Endodermal cell (in vitro differentiated cells): ENCODE measurements at places on chromosomes 7 and 10. TPM values are rescaled to one million over a fixed set of nuclear protein-coding genes. Genes with fewer than 3 reads are reported as not detected.

DNA sequence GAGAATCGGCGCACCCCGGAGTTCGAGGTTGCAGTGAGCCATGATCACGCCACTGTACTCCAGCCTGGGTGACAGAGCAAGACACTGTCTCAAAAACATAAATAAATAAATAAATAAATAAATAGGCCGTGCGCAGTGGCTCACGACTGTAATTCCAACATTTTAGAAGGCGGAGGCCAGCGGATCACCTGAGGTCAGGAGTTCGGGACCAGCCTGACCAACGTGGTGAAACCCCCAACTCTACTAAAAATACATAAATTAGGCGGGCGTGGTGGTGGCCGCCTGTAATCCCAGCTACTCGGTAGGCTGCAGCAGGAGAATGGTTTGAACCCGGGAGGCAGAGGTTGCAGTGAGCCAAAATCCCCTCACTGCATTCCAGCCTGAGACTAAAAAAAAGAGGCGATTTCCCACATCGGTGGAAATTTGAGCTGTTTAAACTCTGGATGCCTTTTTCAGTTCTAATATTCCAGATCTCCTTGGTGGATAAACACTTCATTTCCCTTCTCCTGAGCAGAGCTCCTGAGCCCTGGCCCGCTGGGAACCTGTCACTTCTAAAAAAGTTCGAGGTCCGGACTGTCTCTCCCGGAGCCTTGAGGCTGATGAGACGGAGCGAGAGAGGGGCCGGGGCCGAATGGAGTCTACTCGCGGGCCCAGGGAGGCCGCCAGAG, 2.0 kb upstream of the NFKB2 start:
- H3K4me1 ChIP-seq: peaks cover 7% of the 10 kb centered on the region
- no peak for DNase-seq
- peak overlapping the region; percentile 89 for H3K4me3 ChIP-seq

Gene CARD11
- total RNA-seq: 10.8 and 14.8 TPM in 2 replicates

DNA sequence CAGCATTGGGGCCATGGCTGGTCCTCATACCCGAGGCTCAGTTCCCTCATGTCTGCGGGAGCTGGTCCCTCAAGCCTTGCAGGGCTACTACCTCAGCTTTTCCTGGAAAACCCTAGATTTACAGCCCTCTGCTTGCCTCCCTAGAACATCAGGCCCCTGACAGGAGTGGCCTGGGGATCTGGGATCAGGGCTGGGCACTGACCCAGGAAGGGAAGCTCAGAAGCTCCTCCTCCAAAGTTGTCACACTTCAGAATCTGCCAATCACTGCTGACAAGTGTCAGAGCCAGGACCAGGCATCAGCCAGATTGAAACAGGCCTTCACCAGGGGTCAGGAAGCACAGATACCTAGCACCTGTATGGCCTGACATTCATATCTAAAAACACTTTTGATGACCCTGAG, 115.2 kb downstream of the GRID1 start:
- no peaks in the 10 kb centered on the region for H3K27me3 ChIP-seq
- H3K4me3 ChIP-seq: no peak overlapping the region
- no peak for DNase-seq
- H3K36me3 ChIP-seq: no peaks in the 10 kb centered on the region
- H3K27ac ChIP-seq: no peak overlapping the region

- no peaks in the 10 kb centered on the region for H3K27me3 ChIP-seq
- DNase-seq: no peak
- H3K4me3 ChIP-seq: no peak overlapping the region
- no peak overlapping the region for H3K27ac ChIP-seq
- peaks cover 13% of the 10 kb centered on the region for H3K36me3 ChIP-seq
- H3K4me1 ChIP-seq: peaks cover under 1% of the 10 kb centered on the region
Observed at GRCh38 chr7:2817456-2817855, 26.7 kb downstream of the GNA12 start.

GRCh38 chr7:81112731-81113130, 193.9 kb upstream of the SEMA3C start:
- no peaks in the 10 kb centered on the region for H3K36me3 ChIP-seq
- H3K4me1 ChIP-seq: peaks cover 4% of the 10 kb centered on the region
- no peak for DNase-seq
- H3K27ac ChIP-seq: no peak overlapping the region
- no peak overlapping the region for H3K4me3 ChIP-seq

Gene HSPA12A
- 9.0 and 13.9 TPM in 2 replicates for total RNA-seq

Gene CHST15
- total RNA-seq: 11.7 and 14.9 TPM in 2 replicates

Gene TLX1
- not detected in 2 replicates for total RNA-seq

GRCh38 chr7:29527505-29528108, 36.0 kb upstream of the PRR15 start:
- DNase-seq: no peak
- H3K36me3 ChIP-seq: no peaks in the 10 kb centered on the region
- no peak overlapping the region for H3K4me3 ChIP-seq
- no peak overlapping the region for H3K27ac ChIP-seq
- no peaks in the 10 kb centered on the region for H3K4me1 ChIP-seq

Gene ELN
- 1.3 to 1.6 TPM (median 1.4 TPM) in 3 replicates for total RNA-seq

GRCh38 chr7:985915-986741, 3.1 kb downstream of the CYP2W1 start:
- no peak for DNase-seq
- no peaks in the 10 kb centered on the region for H3K36me3 ChIP-seq
- H3K4me3 ChIP-seq: no peak overlapping the region
- H3K27me3 ChIP-seq: no peaks in the 10 kb centered on the region
- no peaks in the 10 kb centered on the region for H3K4me1 ChIP-seq
- H3K27ac ChIP-seq: no peak overlapping the region

Gene CYREN
- 59.6 and 60.6 TPM in 2 replicates for total RNA-seq

GRCh38 chr10:98642281-98642680, 195.5 kb upstream of the HPS1 start:
- H3K36me3 ChIP-seq: no peaks in the 10 kb centered on the region
- H3K4me3 ChIP-seq: no peak overlapping the region
- no peaks in the 10 kb centered on the region for H3K27me3 ChIP-seq
- H3K27ac ChIP-seq: no peak overlapping the region

- no peak overlapping the region for H3K27ac ChIP-seq
- no peak for DNase-seq
- H3K36me3 ChIP-seq: no peaks in the 10 kb centered on the region
Observed at GRCh38 chr10:13939391-13939790, 352.6 kb downstream of the PRPF18 start.

- no peak overlapping the region for H3K4me3 ChIP-seq
- no peaks in the 10 kb centered on the region for H3K4me1 ChIP-seq
- DNase-seq: no peak
- no peaks in the 10 kb centered on the region for H3K27me3 ChIP-seq
- H3K36me3 ChIP-seq: no peaks in the 10 kb centered on the region
Observed at GRCh38 chr7:101705331-101705730, 76.2 kb upstream of the MYL10 start.

DNA sequence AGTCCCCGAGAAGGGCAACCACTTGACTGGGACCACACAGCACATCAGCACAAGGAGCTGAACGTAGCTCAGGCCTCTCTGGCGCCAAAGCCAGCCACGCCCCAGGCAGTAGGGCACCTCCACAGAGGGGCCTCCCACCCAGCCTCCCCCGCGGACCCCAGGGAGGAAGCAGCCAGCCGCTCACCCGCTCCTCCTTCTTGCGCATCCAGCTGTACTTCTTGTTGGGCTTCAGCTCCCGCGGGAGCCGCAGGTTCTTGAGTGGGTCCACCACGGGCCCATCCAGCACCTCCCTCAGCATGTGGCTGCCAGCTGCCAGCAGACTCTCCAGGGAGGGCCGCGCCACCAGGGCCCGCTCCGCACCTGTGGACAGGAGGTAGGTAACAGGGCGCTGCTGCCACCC, 61.2 kb downstream of the TNRC18 start:
- no peaks in the 10 kb centered on the region for H3K4me1 ChIP-seq
- H3K36me3 ChIP-seq: peaks cover 76% of the 10 kb centered on the region
- H3K27me3 ChIP-seq: no peaks in the 10 kb centered on the region
- DNase-seq: no peak

Gene LIPF
- not detected in 3 replicates for total RNA-seq

DNA sequence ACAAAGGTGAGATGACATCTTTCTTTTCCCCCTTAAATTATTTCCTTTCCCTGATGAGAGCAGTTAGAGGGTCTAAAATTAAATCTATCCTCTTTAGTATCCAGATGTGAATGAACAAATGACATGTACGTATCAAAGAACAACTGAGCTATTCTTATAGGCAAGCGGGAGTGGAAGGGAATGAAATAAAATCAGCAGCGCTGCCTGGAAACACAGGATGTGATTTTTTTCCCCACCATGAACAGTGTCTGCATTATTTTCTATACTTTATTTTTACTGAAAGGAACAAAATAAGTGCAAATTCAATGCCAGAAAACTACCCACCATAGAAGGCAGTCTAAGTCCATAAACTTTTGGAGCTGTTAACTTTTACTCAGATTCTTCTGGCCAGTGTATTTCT, 40.6 kb downstream of the SLC26A4 start:
- H3K4me1 ChIP-seq: no peaks in the 10 kb centered on the region
- no peaks in the 10 kb centered on the region for H3K36me3 ChIP-seq
- H3K27me3 ChIP-seq: peaks cover 11% of the 10 kb centered on the region
- H3K4me3 ChIP-seq: no peak overlapping the region
- DNase-seq: no peak

- H3K4me3 ChIP-seq: no peak overlapping the region
- H3K36me3 ChIP-seq: no peaks in the 10 kb centered on the region
- H3K27me3 ChIP-seq: no peaks in the 10 kb centered on the region
- DNase-seq: peak; percentile 65
- peaks cover 7% of the 10 kb centered on the region for H3K4me1 ChIP-seq
Observed at GRCh38 chr10:113616244-113617074, 47.4 kb downstream of the NRAP start.

DNA sequence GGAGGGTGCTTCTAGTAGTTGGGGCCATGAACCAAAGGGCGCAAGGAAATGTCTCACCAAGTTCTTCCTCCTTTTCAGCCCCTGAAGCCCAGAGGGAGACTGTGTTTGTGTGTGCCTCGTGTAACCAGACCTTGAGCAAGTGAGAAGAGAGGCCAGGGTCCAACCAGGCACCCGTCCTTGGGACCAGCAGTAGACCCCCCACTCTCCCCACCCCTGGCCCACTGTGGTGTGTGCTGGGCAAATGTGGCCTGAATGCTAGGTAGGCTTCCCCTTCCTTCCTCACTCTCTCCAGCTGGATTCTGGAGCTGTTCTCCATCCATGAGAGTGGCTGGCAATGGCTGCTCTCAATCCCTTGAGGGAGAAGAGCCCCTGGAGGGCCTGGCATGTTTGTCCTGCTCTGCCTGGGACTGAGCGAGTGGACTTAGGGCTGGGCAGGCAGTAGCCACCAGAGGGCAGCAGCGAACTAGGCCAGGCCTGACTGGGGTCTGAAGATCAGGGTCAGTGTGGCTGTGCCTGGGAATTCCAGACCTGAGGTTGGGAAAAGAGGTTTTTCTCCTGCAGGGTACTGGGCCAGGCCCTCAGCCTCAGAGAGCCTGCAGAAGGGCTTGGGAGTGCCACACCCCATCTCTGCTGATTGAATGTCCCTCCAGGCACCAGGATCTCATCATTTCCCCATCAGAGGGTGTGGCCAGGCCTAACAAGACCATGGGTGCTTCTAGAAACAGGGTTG, 12.5 kb downstream of the SFRP5 start:
- no peak overlapping the region for H3K27ac ChIP-seq
- DNase-seq: peak; percentile 97
- H3K4me3 ChIP-seq: no peak overlapping the region
- peaks cover 56% of the 10 kb centered on the region for H3K36me3 ChIP-seq
- H3K27me3 ChIP-seq: no peaks in the 10 kb centered on the region

Gene AFAP1L2
- 2.2 and 2.9 TPM in 2 replicates for total RNA-seq

Gene CYP3A4
- 0.11 TPM in 1 of 2 replicates, not detected in the other for total RNA-seq

GRCh38 chr7:150410680-150411346, 31.7 kb downstream of the ZNF775 start:
- H3K36me3 ChIP-seq: no peaks in the 10 kb centered on the region
- no peak overlapping the region for H3K4me3 ChIP-seq
- no peaks in the 10 kb centered on the region for H3K27me3 ChIP-seq

GRCh38 chr7:5552123-5552522, 128.5 kb upstream of the TNRC18 start:
- H3K4me3 ChIP-seq: no peak overlapping the region
- no peak for DNase-seq
- H3K36me3 ChIP-seq: no peaks in the 10 kb centered on the region
- no peaks in the 10 kb centered on the region for H3K27me3 ChIP-seq

- H3K4me3 ChIP-seq: no peak overlapping the region
- no peak for DNase-seq
- H3K4me1 ChIP-seq: no peaks in the 10 kb centered on the region
- no peaks in the 10 kb centered on the region for H3K27me3 ChIP-seq
- H3K36me3 ChIP-seq: no peaks in the 10 kb centered on the region
- H3K27ac ChIP-seq: no peak overlapping the region
Observed at GRCh38 chr10:81136261-81136660, 598.6 kb downstream of the SH2D4B start.

GRCh38 chr7:102244601-102245000, 42.1 kb upstream of the SH2B2 start:
- H3K27ac ChIP-seq: no peak overlapping the region
- no peaks in the 10 kb centered on the region for H3K4me1 ChIP-seq
- peaks cover 16% of the 10 kb centered on the region for H3K36me3 ChIP-seq
- H3K27me3 ChIP-seq: no peaks in the 10 kb centered on the region

GRCh38 chr7:100212631-100213286, 7.0 kb upstream of the PVRIG start:
- DNase-seq: no peak
- no peaks in the 10 kb centered on the region for H3K4me1 ChIP-seq
- no peak overlapping the region for H3K27ac ChIP-seq
- no peaks in the 10 kb centered on the region for H3K27me3 ChIP-seq

Gene CNTNAP2
- total RNA-seq: 171 to 205 TPM (median 185 TPM) in 3 replicates

GRCh38 chr10:101099901-101100300, 31.2 kb upstream of the TLX1 start:
- H3K27me3 ChIP-seq: peaks cover 74% of the 10 kb centered on the region
- no peaks in the 10 kb centered on the region for H3K4me1 ChIP-seq
- H3K4me3 ChIP-seq: no peak overlapping the region
- H3K36me3 ChIP-seq: no peaks in the 10 kb centered on the region
- no peak for DNase-seq

DNA sequence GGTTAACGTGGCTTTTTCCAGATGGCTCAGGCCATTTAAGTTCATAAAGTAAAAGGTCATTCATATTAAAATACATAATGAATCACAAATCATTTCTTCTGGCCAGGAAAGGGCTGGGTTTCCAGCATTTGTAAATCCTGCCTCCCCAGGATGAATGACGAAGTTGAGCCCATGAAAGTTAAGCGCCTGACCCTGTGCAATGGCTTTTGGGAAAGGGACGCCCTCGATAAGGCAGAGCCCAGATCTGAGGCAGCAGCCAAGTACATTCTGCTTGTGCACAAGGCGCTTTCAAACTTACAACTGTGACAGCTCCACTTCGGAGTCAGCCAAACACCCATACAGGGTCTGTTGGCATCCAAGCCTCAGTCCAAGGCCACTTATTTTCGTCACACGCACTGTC, 2.8 kb downstream of the GIMAP6 start:
- H3K36me3 ChIP-seq: no peaks in the 10 kb centered on the region
- DNase-seq: no peak
- H3K27ac ChIP-seq: no peak overlapping the region

Gene MICU1
- 54.0 to 54.9 TPM (median 54.8 TPM) in 3 replicates for total RNA-seq
